ENCODE measurements at places on chromosomes 3 and 15.

- no peak for DNase-seq
Measured at GRCh38 chr3:30684356-30684755, 78.0 kb downstream of the TGFBR2 start.

DNA sequence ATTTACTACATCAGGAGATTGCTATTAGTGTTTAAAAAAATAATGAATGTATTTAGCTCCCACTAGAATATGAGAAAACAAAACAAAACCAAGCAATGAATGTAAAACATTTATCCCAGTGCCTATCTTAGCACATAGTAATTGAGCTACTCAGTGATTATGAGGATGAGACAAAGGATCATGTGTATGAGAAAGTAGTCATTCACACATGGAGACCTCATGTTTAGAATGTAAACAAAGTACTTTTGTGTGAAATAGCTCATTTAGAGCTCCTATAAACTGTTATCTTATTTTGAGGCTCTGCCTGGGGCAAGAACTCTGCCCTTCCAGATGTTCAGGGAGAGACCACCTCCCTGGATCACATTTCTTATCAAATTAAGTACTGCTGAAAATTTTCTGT lies 236.8 kb downstream of the LRRN1 start:
- DNase-seq = no peak

- DNase-seq = no peak
Measured at GRCh38 chr3:72606005-72606800, 242.0 kb downstream of the SHQ1 start.

DNA sequence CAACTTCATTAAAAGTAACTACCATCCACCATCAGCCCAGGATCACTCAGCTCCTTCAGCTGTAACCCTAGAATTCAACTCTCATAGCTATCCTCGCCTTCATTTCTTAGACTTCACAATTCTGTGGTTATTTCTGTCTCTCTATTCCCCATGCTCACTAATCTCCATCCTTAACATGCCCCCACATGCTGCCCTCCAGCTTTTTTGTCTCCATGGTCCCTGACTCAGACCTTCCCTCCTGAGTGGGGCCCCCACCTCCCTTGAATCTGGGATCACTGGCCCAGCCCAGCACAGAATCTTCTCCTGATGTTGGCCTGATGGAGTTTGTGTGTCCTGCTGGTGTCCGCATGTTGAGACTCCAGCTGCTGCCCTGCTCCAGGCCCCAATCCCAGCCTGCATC lies 41.7 kb downstream of the CHST14 start:
- DNase-seq = no peak

GRCh38 chr3:12545473-12545791 lies at the start of gene MKRN2OS:
Gene MKRN2OS, minus strand, starts transcription at chr3:12545499. Its CDS starts 35 bp downstream, at chr3:12545464.
- no peak for DNase-seq

GRCh38 chr3:64490180-64490724 lies 197.5 kb downstream of the ADAMTS9 start:
- DNase-seq = no peak
